ENCODE measurements at places on chromosomes 3 and 15.

GRCh38 chr3:131233900-131234668, 147.5 kb upstream of the NUDT16 start:
- DNase-seq = no peak

DNA sequence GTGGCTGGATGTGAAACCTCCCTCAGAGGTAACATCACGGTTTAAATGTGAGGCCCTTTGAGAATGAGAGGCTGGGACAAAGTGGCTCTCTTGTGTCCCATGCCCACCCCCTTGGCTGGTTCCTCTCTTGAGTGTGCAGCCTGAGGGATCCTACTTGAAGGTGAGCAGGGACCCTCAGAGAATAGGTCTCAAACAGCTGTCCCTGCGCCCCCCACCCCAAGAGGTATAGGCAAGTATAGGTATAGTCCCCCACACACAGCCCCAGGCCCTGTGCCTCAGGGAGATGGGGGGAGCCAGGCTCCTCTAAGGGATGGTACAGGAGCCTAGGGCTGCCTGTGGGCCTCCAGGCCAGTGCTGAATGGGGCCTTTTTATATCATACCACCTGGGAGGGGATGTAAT, 61.9 kb downstream of the ISG20 start:
- DNase-seq = no peak

DNA sequence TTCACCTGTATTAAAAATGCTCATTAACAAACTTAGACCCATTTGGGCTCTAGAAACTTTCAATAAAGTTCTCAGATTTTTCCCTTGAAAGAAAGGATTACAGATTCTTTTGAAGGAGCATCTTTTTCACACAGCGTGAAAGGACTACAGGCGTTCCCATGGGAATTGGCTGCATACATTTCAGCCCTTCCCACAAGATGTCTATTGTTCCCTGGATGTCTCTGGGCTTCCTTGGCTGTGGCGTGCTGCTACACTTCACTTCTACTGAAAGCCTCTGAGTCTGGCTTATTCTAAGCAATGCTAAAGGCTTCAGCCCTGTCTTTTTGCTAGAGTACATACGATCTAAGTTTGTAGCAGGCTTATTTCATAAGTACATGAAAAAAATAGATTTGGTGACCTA, 1.4 kb downstream of the VEPH1 start:
- no peak for DNase-seq

DNA sequence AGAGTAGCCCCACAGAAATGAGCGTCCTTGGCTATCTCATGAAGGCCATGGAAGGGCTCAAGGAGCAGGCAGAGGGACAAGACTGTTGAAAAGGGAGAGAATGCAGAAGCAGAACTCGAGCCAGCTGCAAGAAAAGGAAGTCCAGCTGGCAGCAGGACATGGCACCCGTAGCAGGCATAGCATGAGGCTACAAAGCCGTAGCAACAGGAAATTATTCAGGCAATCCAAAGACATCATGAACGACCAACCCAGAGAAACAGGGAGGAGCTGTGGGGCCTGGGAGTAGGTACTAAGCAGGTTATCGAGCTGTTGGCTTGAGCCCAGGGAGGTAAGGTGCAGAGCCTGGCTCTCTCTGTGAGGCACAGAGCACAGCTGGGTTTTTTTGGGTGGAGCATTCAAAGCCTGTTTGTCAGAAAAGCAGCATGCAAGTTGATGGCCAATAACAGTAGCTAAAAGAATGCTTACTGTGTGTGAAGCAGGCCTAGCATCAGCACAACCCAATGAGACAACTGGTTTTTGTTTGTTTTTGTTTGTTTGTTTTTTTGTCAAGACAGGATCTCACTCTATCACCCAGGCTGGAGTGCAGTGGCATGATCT, 144.0 kb upstream of the SMAD3 start:
- peak; percentile 56 for DNase-seq

- no peak for DNase-seq
These were observed 4.0 kb downstream of the LAMP3 start for GRCh38 chr3:183158551-183159006.

DNA sequence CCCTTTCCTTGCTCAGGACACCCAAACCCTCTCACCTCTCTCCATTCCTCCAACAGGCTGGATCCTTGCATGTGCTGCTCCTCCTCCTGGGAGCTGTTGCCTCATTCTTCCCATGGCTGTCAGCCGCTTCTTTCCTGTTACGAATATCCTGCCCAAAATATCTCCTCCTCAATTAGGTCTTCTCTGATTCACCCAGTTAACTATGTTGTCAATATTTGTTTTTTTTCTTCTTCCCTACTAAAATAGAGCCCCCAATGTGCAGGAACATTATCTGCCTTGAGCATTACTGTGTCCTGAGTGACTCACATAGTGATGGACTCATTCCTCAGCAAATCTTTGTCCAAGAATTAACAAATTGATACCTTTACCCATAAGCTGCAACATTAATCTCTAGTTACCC, 357.2 kb downstream of the CLSTN2 start:
- no peak for DNase-seq

- peak; percentile 93 for DNase-seq
These were observed 36.0 kb upstream of the COLQ start for GRCh38 chr3:15557511-15557946.

GRCh38 chr15:69384626-69385598, 29.2 kb upstream of the KIF23 start:
- no peak for DNase-seq

GRCh38 chr3:185153171-185153771, 411 bp upstream of the C3orf70 start:
- peak; percentile 18 for DNase-seq
